Substantia nigra (tissue), 51 donors: ENCODE measurements at places on chromosomes 6 and 20.

DNA sequence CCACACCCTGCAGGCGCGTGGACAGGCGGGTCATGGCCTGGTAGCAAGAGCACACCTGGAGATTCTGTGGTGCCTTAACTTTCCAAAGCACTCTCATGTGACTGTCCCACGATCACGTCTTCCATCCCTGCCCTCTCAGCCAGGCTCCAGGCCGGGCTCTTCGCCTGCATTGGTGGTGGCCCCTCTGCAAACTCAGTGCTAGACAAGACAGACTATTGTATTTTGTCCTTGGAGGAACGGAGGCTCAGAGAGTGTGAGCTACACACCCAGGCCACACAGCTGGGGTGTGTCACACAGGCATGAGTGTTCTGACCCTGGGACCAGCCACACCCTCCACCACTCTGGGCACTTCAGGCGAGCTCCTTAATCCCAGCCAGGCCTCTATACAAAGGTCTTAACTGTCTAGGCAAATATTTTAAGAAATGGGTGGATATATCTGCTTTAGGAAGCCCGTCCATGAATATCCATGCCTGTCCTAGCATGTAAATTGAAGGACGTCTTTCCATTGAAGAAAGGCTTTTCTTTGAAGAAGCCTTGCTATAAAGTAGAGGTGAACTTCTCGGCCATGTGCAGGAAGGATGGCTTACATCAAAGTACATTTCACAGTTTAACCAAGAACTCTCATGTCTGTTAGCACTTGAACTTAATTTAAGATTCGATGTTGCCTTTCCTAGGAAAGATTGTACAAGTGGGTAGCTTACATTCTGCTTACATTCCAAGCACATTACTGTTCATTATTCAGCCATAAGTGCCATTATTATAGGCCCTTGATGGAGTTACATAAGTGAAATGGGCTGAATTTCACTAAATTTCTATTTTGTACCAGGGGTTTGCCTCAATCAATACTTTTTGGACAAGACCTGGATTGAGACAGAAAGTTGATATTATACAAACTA is 263.9 kb downstream of the DLL1 start:
- no peak for DNase-seq

GRCh38 chr6:133396984-133397348 is 155.8 kb downstream of the EYA4 start:
- DNase-seq = no peak

GRCh38 chr6:167796192-167796981 is 30.3 kb upstream of the AFDN start:
- no peak for DNase-seq

DNA sequence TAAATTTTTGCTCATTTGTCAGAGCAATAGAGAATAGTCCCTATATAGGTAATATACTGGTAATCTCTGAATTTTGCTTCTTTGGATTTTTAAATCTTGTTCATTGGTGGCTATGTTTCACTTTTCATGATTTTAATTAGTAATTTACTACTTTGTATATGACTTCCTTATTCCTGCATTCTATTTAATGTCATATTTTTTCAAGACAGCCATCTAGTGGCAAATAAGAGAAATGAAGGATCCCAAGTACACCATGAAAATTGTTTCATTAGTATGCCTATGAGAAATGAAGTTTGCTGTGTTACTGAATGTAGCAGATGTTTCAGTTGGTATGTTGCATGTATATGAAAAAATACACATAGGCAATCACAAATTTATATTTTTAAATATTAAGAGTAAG is 82.4 kb downstream of the ZNF292 start:
- DNase-seq = no peak

DNA sequence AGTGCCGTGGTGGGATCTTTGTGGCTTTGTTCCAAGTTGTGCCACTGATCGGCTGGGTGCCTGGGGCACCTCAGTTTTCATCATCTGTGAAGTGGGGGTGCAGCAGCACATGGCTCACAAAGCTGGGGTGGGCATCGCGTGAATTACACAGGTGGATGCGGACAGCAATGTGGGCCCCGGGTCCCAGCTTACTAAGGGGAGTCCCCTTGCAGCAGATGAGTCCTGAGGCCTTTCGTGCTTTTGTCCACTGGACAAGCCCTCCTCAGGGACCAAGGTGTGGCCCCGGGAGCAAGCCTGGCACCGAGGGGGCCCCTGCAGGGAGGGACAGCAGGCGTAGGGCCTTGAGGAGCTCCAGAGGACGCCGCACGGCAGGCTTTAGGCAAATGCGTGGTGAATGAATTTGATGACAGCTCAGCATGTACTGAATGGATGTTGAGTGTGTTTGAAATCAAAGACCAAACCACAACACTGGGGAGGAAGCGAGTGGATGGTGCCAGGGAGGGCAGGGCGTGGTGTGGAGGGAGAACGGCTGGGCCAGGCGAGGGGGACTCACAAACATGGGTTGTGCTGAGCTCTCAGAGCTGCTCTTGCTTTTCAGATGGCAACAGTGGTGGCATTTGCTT is 53.2 kb downstream of the IRF4 start:
- no peak for DNase-seq

- no peak for DNase-seq
Measured at GRCh38 chr6:29762781-29763214, 39.6 kb downstream of the HLA-F start.

- no peak for DNase-seq
Measured at GRCh38 chr20:59376109-59376841, 75.9 kb downstream of the EDN3 start.

- DNase-seq = no peak
Measured at GRCh38 chr20:24658920-24659660, 189.7 kb downstream of the SYNDIG1 start.

GRCh38 chr6:137147195-137147594 is 26.2 kb downstream of the IL22RA2 start:
- DNase-seq = no peak

GRCh38 chr20:22074635-22075034 is 369.2 kb downstream of the PAX1 start:
- DNase-seq = no peak

DNA sequence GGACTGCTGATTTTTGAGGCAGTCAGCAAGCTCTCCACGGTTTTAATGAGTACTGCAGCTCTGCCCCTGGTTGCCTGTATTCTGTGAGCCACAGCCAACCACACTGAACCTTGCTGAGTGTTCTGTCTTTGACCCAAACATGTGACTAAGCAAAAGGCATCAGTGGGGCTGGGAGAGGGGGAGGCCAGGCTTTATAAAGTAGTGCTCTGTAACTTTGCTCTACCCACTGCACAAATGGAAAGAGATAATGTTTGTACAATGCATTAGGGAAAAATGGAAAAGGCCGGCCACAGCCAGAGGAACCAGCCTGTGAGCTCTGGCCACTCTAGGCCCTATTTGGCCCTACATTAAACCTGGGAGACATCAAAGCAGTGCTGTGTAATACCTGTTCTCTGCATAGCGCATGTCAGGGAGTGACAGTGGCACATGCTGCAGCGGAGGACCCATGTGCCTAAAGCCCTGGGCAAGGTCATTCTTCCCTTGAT is 22.0 kb downstream of the KLHL31 start:
- no peak for DNase-seq

DNA sequence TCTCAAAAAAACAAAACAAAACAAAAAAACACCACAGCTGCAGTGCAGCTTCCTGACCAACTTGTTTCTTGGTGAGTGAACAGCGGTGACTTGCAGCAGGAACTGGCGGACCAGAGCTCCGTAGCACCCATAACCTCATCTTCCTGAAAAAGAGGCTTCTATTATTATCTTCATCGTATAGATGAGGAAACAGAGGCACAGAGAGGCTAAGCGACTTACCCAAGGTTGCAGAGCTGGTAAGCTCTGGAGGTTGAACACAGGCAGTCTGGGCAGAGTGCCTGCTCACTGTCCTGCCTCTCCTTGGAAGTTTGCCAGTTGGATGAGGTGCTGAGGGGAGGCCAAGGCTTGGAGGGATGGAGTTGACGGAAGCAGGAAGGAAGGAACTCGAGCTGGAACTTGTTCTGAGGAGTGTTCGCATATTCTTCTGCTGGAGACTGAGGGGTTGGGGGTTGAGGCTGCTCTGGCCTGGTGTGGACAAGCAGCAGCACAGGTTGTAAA is 47.9 kb upstream of the CCDC167 start:
- DNase-seq = no peak

DNA sequence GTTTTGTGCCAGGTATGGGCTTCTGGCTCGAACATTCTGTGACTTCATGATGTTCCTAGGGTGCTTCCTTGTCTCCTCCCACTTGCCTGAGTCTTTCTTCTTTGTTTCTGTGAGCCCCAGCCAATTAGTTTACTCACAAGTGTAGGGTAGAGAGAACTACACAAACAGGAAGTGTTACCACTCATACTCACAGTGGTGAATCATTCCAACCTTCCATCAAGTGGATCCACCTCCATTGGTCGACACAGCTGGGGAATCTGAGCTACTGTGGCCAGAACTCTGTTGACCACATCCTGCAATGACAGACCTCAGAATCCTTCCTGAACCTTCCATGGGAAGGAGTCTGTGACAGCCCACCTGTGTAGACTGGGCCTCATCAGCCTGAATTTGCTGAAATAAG is 76.8 kb downstream of the UNC5CL start:
- DNase-seq = no peak

DNA sequence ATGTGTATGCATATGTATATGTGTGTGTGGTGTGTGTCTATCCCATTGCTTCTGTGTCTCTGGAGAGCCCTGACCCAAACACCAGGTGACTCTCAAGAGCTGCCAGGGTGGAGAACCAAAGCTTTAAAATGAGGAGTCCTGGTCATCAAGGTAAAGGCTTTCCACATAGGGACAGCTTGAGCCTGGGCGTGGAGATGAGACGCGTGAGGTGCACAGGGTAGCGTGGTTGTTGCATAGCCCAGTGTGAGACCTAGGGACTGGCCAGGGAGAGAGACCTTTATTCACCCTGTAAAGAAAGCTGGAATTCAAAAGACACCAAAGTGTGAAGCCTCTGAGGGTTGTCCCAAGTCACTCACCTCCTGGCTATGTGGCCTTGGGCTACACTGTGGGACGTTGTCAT is 149.1 kb downstream of the SYCP2 start:
- no peak for DNase-seq

GRCh38 chr6:169112483-169113320 is 140.9 kb downstream of the THBS2 start:
- no peak for DNase-seq

- no peak for DNase-seq
Measured at GRCh38 chr6:14734416-14735340, 511.2 kb upstream of the JARID2 start.

- DNase-seq = no peak
Measured at GRCh38 chr6:4356899-4357659, 221.7 kb upstream of the ECI2 start.

GRCh38 chr6:128421788-128422187 is 98.6 kb downstream of the PTPRK start:
- DNase-seq = peak; percentile 18

GRCh38 chr6:110738899-110739365 is 76.3 kb downstream of the CDK19 start:
- DNase-seq = no peak

- DNase-seq = peak; percentile 81
Measured at GRCh38 chr6:143060806-143061596, at the start of gene AIG1. TSS of gene AIG1 (plus strand) at chr6:143060889. CDS start at chr6:143060926, 37 bp downstream.

- no peak for DNase-seq
Measured at GRCh38 chr6:13764996-13765395, 49.4 kb downstream of the MCUR1 start.

- no peak for DNase-seq
Measured at GRCh38 chr6:100153636-100154275, 159.7 kb upstream of the MCHR2 start.

DNA sequence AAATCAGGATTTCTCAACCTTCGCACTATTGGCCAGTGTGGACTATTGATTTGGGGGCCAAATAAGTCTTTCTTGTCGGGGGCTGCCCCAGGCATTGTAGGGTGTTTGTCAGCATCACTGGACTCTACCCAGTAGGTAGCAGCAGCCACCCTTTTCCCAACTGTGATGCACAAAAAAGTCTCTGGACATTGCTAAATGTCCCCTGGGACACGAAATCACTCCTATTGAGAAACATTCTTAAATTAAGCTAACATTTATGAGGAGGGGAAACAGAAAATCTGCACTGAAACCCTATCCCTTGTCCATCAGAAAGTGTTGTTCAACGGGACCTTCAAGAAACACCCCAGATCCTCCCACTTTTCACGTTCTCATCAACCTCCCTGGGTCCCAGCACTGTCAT is 54.2 kb downstream of the NFATC2 start:
- DNase-seq = no peak

DNA sequence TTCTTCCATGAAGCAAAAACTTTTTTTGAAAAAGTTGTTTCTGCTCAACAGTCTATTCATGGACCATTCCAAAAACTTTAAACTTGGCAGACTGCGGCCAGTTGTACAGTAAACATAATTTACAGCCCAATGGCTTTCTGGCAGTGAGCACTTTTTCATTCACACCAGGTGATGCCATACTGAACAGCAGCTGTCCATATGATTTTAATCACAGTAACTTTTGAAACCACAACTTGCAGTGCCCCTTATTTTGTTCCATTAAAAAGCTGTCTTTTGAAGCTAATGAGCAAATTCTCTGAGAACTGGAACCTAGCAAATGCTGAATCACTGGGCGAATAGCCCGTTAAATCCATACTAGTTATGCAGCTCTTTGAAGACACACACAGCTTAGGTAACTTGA is 576.6 kb downstream of the PTPRT start:
- no peak for DNase-seq

DNA sequence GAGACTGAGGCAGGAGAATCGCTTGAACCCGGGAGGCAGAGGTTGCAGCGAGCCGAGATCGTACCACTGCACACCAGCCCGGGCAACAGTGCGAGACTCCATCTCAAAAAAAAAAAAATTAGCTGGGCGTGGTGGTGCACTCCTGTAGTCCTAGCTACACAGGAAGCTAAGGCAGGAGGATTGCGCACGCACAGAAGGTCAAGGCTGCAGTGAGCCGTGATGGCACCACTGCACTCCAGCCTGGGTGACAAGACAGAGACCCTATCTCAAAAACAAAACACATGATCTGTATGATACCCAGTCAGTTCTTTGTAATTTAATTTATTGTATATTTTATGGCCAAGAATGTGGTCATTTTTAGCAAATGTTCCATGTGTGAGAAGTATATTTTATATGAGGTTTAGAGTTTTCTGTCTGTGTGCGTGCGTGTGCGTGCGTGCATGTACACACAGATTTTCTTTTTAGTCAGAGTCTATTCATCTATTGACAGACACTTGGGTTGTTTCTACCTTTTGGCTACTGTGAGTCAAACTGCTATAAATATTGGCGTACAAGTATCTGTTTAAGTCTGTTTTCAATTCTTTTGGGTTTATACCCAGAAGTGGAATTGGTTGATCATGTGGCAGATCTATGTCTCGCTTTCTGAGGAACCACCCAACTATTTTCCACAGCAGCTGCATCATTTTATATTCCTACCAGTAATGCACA is 22.2 kb upstream of the MYL9 start:
- DNase-seq = no peak

DNA sequence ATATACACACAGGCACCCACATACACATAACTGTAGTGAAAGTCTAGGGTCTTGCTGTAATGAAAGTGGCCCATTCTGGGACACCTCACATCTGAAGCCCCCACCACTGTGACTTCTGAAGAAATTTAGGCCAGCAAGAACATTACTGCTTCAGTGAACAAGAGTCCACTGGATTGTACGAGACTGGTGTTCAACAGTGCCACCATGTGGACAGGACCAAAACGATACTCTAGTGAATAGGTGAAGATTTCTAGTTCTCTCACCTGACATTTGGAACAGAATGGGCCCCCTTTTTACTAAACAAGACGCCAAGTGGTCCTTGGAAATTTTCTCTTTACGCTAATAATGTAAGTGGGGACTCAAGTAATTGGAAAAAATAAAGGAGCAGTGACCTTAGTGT is 156.9 kb downstream of the MAFB start:
- no peak for DNase-seq
